Mucosa of descending colon (tissue), 3 donors: ENCODE measurements at places on chromosomes 2 and 18. TPM values are rescaled to one million over a fixed set of nuclear protein-coding genes. Genes with fewer than 3 reads are reported as not detected.

DNA sequence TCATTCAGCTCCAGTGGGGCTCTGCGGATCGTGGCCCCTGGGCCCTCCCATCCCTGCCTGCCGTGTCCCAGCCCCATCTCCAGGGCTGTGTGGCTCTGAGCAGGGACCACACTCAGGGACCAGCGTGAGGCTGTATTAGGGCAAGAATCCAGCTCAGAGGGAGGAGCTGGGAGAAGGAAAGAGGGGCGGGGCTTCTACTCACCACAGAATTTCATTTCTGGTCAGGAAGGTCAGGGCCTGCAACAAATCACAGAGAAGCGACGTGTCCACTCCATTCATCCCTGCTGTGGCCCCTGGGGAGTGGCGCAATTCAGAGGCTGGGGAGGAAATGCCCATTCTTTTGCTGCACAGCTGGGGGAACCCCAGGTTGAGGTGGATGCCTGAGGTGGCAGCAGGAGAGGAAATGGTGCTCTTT is 828 bp downstream of the CIB4 start:
- DNase-seq: no peak

- no peak for DNase-seq
Measured at GRCh38 chr2:20744366-20745335, 77.7 kb downstream of the GDF7 start.

- DNase-seq: no peak
Measured at GRCh38 chr2:140529706-140530105, 1601.1 kb downstream of the LRP1B start.

DNA sequence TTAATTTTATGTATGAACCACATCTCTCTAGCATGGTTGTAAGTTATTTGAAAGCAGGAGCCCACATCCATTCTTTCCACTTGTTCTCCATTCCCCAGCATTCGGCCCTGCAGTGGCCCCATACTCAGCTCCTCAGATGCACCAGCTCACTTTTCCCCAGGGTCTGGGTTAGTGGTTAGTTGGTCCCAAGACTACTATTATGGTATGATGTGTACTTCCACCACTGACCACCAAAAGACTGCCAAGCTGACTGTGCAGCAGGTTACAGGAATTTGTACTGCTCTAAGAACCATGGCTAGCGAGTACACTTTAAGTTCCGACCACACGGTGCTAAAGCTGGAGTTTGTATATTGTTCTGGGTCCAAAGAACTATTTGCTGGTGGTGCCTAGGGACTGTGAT is 413.6 kb upstream of the TCF4 start:
- DNase-seq: no peak

DNA sequence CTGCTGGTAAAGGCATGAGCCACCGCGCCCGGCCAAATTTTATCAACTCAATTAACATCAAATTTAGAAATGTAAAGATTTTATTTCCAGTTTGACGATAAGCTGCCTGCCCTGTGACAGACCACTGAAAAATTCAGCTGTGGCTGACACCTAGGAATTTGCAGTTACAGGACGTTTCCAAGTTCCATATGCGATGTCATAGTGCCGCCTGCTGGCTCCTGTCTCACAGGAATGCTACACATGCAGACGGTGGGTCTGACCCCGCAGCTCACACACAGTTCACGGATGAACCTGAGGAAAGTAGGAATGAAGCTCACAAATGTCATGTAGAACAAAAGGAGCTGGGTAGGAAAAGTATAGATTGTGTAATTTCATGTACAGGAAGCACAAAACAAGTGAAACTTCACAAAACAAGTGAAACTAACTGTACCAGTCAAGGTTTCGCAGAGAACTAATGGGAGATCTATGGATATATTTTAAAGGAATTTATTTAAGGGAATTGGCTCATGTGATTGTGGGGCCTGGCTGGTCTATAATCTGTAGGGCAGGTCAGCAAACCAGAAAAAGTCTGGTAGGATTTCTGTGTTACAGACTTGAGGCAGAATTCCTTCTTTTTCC is 13.2 kb upstream of the SEH1L start:
- peak; percentile 86 for DNase-seq

DNA sequence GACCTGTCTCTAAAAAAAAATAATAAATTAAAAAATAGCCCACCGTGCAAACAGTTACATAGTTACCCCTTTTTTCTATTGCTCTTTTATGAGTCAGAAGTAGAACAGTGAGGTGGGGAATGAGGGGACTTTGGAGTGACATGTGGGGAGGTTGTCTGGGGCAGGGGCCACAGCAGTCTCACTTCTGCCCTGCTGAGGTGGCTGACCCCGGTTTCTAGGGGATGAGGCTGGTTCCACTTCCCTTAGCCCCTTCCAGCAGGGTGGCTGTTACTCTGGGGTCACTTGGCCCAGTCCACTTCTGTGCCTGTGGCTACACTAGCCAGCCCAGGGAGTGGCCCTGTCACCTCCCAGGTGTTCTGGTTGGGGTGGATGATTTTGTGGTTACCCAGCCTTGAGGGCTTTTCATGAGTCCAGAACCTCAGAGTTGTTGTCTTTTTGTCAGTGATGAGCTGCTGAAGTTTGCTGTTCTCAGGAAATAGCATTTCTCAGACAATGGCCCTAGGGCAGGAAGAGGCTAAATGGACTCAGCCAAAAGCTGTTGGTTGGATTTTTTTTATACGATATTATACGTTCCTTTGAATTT is 28.0 kb upstream of the SCLY start:
- DNase-seq: no peak

Gene CCDC148
- total RNA-seq: 0.20 TPM

- DNase-seq: peak; percentile 93
Measured at GRCh38 chr2:238290091-238290509, 1.7 kb upstream of the PER2 start.

Gene AOX1
- total RNA-seq: 17.8 TPM

Gene UBXN4
- 110 TPM for total RNA-seq

DNA sequence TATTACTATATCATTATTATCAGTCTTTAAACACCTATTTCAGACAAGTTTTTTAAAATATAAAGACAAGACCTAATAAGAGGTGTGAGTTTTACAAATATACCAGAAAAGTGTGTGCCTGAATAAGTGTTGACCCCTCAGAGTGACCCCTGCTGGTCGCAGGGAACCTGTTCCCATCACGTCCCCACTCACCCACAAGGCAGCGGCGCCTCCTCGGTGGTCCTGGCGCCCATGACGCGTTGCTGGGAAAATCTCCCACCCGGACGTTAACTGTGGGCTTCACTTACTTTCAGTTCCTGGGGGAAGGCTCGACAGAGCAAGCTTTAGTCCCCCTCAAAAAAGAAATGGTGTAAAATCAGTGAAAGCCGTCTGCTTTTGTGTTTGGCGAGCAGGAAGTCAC is 93.5 kb downstream of the TMEM18 start:
- no peak for DNase-seq

Gene CYP27C1
- total RNA-seq: 0.17 TPM

Gene UGT1A8
- 12.2 TPM for total RNA-seq

Gene FRZB
- 15.7 TPM for total RNA-seq

GRCh38 chr2:130355172-130355577 is 681 bp upstream of the PTPN18 start:
- DNase-seq: peak; percentile 69

DNA sequence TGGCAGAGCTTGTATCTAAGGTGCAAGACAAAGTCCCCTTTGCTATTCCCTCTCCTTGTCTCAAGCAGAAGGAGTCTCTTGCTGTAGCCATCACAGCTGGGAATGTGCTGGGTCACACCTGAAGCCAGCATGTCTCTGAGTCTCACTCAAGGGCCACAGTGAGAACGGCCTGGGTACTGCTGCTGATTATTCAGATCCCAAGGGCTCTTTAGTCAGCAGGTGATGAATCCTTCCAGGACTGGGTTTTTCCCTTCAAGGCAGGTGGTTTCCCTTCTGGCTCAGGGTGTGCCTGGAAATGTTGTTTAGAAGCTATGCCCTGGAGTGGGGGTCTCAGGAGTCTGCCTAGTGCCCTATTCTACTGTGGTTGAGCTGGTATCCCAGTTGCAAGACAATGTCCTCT is 356.3 kb downstream of the PARD3B start:
- no peak for DNase-seq

DNA sequence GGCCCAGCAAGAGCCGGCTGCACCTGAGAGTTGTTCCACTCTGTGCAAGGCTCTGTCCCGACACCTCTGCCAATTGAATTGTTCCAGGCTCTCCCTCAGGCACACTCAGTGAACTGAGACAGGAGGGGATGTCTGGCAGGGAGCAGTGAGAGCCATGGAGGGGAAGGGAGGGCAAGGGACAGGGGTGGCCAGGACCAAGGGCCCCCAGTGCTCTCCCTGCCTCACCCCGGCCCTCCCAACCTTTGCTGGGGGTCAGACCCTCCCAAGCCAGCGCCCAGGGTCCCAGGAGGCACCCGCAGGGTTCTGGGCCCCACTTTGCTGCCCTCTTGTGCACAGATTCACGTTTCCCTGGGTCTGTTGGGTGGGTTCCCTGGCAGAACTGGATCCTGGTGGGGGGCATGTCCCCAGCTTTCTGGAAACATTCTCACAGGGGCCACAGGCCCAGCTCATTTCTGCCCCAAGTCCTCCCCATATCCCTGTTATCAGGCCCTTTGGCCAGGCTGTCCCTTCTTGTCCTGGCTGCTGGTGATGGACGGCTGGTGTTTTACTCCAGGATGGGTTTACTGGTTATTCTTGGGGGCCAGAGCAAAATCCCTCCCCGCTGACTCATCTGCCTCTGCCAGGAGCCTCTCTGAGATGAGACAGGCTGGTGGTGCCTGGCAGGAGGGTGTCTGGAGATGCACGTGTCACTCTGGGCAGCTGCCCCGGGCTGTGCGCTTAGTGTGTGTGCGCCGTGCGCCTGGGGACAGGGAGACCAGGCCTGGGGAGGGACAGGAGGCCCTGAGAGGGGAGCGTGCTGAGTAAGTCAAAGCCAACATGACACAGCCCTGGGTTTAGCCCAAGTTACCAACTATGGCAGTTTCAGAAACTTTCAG is 136.5 kb upstream of the CTDP1 start:
- peak; percentile 10 for DNase-seq

GRCh38 chr2:192155511-192156118 is 39.1 kb downstream of the TMEFF2 start:
- DNase-seq: no peak

DNA sequence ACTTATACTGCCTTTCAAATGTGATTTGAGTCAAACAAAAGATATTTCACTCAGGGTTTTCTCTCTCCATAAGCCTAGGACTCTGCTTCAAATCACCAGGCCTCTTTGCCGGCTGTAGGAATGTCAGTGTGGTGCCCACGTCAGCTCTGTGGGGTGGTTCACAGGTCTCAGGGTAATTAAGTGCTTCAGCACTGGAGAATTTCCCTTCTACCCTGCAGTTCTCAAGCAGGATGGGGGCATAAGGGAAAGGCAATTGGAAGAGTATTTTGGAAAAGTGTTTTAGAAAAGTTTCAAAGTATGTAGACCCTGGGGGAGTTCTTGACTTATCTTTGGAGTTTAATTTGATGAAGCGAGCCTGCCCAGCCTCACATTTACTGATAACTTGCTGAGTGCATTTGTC is 9.6 kb downstream of the CNGA3 start:
- DNase-seq: no peak

DNA sequence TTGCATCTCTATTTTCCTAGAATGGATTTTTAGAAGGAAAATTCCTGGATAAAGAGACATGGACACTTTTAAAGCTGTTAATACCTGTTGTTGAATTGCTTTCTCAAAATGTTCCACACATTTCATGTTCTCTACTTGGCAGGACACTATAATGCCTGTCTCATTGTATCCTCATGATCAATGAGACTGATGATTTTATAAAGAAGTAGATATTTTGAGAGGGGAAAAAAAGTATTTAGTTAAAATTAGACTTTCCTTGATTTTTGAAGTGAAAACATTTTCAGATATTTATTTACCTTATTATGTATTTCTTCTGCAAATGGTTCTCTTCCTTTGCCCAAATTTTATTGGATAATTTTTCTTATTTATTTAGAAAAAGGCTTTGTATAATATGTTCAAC is 242.5 kb downstream of the MYCN start:
- DNase-seq: no peak

GRCh38 chr18:29664278-29665036 is 1378.1 kb downstream of the DSC3 start:
- DNase-seq: no peak

DNA sequence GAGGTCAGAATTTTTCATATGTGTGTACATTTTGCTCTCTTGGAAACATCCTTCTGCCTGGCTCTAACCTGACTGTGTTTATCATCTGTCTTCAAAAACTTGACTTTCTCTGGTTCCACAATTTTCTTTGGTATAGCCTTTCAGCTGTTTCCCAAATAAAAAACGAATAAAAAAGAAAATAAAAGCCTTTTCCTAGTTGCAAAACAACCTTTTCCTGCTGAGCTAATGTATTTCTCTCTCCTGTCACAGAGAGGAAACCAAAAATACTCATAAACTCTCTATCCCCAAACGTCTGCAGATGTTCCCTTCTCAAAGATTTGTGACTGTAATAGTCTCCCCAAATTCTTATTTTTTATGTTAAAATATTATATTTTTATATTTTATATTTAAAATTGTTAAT is 505.3 kb upstream of the SLC39A10 start:
- no peak for DNase-seq

GRCh38 chr2:184799379-184799778 is 201.1 kb downstream of the ZNF804A start:
- no peak for DNase-seq

- DNase-seq: no peak
Measured at GRCh38 chr2:105934467-105934866, 189.8 kb downstream of the NCK2 start.

DNA sequence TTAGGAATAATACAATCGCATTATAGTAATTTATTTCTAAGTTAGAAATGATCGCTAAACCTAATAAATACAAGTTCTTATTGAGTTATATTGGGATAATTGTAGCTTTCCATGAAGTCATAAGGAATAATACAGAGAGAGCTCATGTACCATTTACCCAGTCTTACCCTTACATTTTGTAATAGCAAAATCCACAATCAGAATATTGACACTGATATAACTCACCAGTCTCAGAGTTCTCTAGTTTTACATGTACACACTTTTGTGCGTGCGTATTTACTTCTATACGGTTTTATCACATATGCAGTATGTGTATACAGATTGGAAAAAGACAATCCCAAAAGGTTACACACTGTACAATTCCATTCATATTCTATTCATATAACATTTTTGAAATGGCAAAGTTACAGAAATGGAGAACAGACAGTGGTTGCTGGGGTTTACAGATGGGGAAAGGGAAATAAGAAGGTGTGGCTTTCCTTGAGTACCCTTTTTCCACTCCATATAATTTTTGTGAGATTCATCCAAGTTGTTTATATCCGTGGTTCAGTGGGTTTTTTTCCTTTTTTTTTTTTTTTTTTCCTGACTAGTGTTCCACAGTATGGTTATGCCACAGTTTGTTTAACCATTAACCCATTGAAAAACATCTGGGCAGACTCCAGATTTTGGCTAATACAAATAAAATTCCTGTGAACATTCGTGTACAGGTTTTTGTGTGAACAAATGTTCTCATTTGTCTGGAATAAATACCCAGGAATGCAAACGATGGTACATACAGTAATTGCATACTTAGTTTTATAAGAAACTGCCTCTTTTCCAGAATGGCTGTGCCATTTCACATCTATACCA is 117.2 kb downstream of the HNMT start:
- DNase-seq: no peak

Gene GRHL1
- total RNA-seq: 2.0 TPM

Gene POTEI
- 0.07 TPM for total RNA-seq

Gene TMEM163
- 0.60 TPM for total RNA-seq
